T-cell (primary cell): ENCODE measurements at places on chromosomes 7 and 10.

GRCh38 chr7:4050126-4050660 lies 631.9 kb upstream of the FOXK1 start:
- DNase-seq = no peak

DNA sequence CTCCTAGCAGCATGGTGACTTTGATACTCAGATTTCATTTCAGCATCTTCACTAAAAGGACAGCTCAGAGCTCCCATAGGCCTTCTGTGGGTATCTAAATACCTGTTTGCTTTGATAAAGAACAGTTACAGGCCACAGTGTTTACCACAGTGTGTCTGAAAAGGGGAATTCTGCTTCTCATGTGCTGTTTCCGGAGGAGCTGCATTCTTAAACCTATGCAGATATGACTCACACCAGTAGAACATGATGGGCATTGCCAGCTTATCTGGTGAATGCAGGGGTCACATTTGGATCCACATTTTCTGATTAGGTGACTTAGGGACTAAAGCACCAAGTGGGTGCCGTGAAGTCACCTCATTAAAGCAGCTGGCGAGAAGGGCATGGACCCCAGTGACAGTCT lies 52.6 kb downstream of the TRRAP start:
- no peak for DNase-seq

GRCh38 chr7:112782498-112782897 lies 7.7 kb downstream of the TMEM168 start:
- DNase-seq = no peak

DNA sequence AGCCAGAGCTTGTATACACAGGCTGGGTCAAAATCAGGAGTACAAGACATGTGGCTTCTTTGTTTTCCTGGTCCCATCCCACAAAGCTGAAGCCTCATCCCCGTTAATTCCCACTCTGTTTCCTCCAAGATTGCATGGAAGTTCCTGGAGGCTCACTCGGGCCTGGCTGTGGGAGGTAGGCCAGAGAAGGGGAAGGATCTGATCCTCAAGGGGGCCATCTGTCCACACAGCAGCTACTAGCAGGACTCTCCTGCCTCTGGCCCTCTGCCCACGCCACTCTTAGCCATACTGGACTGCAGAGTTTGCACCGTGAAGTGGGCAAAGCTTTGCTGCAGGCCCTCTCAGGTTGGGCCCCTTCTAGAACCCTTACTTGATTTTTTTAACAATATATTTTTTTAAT lies 160.6 kb downstream of the FGFR2 start:
- DNase-seq = no peak

DNA sequence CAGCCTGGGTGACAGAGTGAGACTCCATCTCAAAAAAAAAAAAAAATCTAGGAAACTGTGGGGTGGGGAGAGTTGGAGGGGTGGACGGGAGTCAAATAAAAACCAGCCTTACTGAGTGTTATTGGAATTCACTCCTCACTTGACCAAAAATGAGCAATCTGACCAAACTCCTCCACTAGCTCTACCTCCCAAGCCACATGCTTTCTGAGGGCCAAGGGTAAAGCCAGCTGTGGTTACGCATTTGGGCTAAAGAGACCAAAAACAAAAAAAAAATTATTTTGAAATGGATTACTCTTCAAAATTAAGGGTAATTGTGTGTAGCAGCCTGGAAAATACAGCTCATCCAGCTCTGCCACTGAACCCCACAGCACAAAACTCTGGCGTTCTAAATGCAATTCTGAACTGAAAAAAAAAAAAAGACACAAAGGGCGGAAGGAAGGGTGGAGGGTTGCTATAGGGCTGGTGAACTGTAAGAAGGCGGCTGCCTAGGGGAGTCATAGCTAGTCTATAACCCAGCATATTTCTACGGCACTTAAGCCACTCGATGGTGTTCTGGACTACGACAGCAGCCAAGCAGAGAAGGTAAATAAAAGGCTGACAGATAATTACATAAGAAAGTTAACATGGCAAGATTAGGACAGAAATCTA lies 7.8 kb downstream of the ELMO1 start:
- no peak for DNase-seq

- no peak for DNase-seq
Measured at GRCh38 chr7:124032369-124033094, at the start of gene TMEM229A. TSS of gene TMEM229A (minus strand) at chr7:124033067. CDS start at chr7:124033003, 64 bp downstream.

DNA sequence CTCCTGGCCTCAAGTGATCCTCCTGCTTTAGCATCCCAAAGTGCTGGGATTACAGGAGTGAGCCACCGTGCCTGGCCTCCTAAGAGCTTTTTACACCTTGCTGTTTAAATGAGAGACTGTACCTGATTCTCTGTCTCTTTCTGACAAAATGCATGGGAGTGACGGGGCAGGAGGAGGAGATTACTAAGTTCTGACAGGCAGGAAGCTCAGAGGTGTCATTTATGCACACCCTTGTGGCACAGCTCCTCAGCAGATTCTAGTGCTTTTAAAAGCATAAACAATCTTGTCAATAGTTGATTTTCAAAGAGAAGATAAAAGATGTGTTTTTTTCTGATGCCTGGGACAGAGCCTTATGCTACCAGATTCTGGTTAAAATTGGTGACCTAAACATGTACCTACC lies 39.7 kb upstream of the STEAP4 start:
- DNase-seq = no peak

GRCh38 chr10:71746344-71747037 lies 26.8 kb downstream of the VSIR start:
- no peak for DNase-seq

- no peak for DNase-seq
Measured at GRCh38 chr10:129921065-129921670, 42.9 kb downstream of the EBF3 start.

GRCh38 chr7:46054272-46054671 lies 133.2 kb upstream of the IGFBP3 start:
- no peak for DNase-seq

DNA sequence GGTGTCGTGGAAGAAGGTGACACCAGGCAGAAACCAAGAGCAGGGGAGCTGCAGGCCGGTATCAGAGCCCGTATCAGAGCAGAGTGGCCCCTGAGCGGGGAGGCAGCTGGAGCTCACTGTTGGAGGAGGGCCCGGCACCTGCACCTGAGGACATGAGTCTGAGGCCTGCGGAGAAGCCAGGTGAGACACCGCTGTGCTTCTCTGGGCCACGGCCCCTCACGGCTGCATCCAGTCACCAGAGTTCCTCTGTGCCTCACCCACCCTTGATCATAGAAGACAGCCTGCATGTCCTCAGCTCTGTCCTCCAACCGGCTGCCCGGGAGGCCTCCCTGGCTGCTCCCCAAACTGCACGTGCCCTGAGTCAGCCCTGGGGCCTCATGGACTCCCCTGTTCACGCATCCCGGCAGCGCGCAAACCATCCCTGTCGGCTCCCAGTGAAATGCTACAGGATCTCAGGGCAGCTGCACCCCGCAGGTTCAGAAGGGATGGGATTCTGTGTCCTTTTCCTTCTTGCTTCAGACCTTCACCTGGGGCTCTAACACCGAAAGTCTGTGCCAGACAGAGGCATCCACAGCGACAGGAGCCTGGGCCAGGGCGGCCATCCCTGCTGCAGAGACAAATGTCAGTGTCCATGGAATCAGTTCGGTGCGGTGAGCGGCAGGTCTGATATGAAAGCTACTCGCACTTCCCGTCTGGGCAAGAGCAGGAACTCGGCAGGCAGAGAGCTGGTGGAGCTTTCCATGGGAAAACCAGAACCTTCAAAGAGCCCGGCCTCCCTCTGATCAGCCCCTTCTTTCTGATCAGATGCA lies 111.9 kb upstream of the FAM20C start:
- DNase-seq = no peak

DNA sequence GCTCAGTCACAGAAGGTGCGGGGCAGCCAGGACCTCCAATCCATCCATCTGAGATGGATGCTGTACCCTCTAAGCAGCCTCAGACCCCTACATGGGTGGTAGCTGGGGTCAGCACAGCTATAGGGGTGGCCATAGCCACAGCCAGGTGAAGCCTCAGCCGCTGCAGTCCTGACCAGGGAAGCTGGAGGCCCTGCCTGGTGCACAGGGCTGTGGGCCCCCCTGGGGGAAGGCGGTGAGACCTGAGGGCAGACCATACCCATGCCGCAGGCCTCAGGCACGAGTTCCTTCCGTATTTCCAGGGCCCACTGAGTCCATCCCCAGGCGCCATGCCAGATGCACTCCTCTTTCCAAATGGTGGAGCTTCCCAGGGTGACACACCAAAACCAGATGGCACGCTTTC lies 96.6 kb upstream of the KDM7A start:
- DNase-seq = no peak

GRCh38 chr10:73907841-73908517 lies 3.0 kb upstream of the PLAU start:
- no peak for DNase-seq

DNA sequence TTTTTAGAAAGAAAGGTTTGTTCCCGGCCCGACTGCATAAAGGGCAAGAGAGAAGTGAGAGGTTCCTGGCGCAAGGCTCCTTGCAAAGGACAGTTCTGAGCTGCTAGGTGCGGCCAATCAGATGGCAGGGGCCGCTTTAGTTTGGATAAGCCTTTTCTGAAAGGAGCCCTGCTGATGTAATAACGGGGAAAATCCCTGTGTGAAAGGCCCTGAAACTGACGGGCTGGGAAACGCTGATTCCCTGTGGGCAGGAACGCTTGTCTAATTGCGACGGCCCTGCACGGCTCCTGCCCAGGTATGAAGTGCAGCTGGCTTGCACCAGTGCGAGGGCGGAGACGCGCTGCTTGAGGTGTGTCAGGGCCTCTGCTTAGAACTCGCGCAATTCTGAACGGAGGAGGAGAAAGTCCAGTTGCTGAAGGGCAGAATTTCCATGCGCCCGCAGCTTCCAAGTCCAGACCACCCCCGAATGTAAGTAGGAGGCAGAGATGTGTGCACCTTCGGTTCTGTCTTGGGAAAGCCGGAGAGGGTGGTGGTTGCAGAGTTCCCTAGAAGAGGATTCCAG lies 30.5 kb downstream of the TACC2 start:
- DNase-seq = no peak

- no peak for DNase-seq
Measured at GRCh38 chr7:23964715-23965114, 254.7 kb downstream of the STK31 start.

- DNase-seq = no peak
Measured at GRCh38 chr7:12719981-12720865, 32.8 kb downstream of the ARL4A start.

- DNase-seq = no peak
Measured at GRCh38 chr10:35216303-35216905, 89.8 kb downstream of the CREM start.

DNA sequence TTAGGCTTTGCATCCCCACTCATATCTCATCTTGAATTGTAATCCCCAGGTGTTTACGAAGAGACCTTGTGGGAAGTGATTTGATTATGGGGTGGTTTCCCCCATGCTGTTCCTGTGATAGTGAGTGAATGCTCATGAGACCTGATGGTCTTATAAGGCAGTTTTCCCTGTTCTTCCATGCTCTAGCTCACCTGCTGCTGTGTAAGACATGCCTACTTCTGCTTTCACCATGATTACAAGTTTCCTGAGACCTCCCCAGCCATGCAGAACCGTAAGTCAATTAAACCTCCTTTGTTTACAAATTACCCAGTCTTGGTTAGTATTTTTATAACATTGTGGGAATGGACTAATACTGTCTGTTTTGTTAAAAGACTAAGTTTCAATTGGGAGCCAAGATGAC lies 35.3 kb upstream of the ZNF92 start:
- no peak for DNase-seq

GRCh38 chr10:102261196-102261595 lies 15.9 kb downstream of the GBF1 start:
- DNase-seq = no peak

GRCh38 chr7:1081931-1082401 lies 5.9 kb upstream of the GPER1 start:
- no peak for DNase-seq

DNA sequence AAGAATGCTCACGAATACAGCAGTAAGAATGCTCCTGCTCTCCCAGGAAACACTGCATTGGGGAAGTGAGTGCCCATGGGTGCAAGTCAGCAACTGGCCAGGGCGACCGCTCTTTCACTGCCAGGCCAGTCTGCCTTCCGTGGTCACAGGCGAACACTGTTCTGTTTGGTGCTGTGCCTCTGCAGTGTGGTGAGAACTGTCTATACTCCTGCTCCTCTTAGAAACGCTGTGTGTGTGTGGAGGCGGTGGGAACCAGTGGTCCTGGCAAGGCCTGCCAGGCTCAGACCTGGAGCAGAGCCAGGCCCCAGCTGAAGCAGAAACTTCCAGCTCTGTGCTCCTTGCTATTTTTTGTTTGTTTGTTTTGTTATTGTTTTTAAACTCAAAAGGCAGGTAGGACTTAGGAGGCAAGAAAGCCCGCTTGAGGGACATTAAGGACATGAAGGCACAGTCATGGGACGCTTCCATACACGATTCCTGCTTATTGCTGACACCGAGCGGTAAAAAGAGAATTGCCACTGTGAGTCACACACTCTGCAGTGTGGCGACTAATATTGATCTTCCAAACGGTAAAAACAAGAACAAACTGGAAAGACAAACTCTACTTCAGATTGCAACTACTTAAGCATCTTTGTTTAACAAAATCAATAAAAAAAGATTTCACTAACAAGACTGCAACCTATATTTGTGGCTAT lies 430.8 kb downstream of the DNAJB6 start:
- no peak for DNase-seq

- DNase-seq = no peak
Measured at GRCh38 chr10:84084342-84084741, 55.0 kb upstream of the GHITM start.

DNA sequence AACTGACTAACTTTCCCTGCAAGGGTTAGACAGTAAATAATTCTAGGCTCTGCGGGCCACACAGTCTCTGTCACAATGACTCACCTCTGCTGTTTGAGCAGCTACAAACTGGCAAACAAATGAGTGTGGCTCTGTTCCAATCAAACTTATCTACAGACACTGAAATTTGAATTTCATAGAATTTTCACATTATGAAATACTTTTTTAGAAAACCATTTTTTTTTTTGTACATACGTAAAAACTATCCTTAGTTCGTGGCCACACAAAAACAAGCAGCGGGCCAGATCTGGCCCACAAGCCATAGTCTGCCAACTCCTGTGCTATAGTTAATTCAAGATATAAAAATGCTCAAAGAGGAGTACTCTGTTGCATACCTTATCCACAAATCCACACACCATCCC lies 32.6 kb downstream of the PIP4K2A start:
- no peak for DNase-seq

- DNase-seq = no peak
Measured at GRCh38 chr7:42080841-42081586, 156.0 kb downstream of the GLI3 start.

DNA sequence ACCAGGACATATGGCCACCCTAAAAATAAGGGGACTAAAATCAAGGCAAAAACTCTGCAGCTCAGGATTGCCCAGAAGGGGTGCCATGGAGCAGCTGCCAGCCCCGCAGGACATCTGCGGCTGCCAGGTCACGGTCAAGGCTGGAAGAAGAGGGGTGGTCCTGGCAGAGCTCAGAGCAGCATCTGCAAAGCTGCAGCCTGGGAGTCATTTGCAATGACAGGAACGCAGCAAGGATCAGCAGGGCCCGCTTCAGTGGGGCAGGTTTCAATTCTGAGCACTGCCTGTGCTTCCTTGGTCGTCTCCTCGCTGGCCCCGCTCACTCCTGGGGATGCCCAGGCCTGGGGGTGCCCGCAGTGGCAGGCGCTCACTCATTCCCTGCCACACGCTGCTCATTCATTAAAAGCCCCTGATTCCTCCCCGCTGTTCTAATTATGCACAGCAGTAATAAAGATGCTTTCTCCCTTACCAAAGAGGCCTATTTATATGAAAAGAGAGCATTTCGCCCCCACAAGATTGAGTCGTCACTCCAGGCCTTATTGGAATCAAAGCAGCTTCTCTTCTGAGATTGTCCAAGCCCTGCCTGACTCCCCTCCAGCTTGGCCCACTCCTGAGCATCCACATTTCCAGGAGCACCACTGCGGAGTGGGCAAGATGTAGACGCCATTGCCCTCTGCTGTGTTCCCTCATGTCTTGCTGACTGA lies 4.6 kb downstream of the HSPA12A start:
- no peak for DNase-seq
